NCI-H2029 treated with DMSO at 0.1 percent for 48 hours (cell line): ENCODE measurements at places on chromosomes 16 and 17.

DNA sequence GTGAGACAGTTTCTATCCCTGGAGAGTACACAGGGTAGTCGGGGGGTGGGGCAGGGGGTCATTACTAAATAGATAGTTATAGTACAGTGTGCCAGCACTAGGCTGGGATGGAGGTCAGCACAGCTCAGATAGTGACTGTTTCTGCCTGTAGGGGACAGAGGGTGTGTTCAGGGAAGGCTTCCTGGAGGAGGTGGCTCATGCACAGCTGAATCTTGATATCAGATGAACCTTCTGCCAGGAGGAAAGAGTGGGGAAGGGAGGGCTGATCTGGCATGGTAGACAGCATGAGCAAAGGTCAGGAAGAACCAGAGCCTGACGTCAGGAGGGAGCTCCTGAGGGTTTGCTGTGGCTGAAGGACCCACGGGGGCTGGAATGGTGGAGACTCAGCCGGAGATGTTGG is 56.6 kb downstream of the OR1D5 start:
- no peak for DNase-seq

- no peak for DNase-seq
Observed at GRCh38 chr16:24890746-24891145, 45.0 kb downstream of the SLC5A11 start.

DNA sequence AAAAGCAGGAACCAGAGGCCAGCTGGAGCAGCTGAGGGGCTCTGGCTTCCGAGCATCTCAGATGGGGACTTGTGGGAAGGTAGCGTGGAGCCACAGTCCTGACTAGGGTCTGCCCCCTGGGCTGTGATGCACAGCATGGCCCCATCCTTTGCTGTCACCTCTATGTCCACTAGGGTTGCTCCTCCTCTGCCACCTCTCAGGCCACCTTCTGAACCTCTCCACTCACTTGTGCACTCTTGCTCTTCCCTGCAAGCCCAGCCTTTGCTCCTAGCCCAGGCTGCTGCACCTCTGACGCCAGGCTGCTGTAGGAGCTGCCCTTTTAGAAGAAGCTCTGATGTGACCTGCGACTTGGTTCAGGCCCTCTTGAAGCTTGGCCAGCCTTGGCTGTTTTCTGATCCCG is 24.3 kb upstream of the SMPD3 start:
- DNase-seq = no peak

- no peak for DNase-seq
Observed at GRCh38 chr16:73028263-73028662, 19.7 kb downstream of the ZFHX3 start.

DNA sequence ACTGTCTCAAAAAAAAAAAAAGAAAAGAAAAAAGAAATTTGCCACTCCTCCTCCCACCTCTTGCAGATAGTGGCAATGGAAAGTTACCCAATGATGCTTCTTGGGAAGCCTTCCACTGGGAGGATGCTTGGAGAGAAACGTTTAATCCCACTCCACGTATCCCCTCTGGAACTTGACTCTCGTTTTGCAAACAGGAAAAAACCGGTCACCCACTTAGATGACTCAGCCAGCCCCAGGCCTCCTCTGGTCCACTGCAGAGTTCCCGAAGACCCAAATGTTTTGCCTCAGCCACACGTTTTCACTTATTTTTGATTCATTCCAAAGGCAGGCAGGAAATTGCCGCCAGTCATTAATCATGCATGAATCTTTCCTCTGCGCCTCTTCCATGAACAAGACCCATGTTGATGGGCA is 9.3 kb upstream of the TNFRSF17 start:
- DNase-seq = no peak

DNA sequence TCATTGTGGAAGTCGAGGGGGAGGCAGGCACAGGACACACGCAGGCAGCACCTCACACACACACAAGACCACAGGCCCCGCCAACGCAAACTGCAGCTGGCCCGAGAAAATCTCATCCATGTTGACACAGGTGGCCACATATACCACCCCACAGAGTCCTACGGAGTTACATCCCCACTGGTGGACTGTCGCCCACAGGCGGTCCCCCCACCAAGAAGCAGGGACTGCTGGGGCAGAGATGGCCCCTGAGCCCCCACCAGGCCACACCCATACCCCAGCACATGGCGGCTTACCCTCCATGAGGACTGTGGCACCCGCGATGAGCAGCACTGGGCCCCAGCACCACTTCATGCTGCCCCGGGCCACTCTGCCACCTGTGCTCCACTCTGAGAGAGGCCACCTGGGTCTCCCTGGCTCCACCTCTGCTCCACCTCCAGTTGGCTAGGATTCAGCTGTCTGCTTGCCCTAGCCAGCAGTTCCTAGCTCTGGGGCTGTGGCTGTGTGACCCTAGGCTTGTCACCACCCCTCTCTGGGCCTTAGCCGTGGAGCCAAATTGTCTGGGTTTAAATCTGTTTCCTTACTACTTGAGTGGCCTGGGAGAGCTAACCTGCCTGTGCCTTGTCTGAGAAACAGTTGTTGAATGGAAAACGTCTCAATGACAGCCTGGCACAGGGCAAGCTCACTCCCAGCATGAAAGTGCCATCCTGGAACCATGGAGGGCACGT is at the start of gene PRSS53:
PRSS53 (minus strand) TSS at position 485 of the 725 bp plus-strand sequence; CDS start at position 351, 134 bp downstream.
- DNase-seq = no peak

- no peak for DNase-seq
Observed at GRCh38 chr17:36463916-36464764, 22.3 kb upstream of the ZNHIT3 start.

DNA sequence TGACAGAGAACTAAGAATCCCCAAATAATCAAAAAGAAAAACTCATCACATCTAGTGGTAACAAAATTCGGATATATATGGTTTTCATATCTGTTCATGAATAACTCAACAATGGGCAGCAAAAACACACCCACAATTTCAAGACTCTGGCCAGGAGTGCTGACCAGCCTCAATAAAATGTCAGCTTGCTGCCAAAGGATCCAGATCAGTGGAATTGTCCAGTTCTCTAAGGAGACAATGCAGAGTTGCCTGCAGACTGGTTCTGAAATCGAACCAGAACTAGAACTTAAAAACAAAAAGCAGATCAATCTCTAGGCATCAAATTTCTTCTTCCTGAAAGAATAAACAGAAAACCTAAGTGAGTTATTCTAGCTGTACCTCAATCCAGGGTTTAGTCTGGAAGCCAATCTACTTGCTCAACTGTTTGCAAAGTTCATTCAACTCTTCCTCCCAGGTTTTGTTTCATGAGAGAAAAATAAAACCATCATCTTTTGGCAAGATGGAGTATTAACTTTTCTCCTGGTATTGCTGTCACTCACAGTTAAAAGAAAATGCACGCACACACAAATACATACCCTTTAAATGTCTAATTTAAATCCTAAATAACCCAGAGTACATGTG is 61.0 kb downstream of the CFDP1 start:
- DNase-seq = no peak

DNA sequence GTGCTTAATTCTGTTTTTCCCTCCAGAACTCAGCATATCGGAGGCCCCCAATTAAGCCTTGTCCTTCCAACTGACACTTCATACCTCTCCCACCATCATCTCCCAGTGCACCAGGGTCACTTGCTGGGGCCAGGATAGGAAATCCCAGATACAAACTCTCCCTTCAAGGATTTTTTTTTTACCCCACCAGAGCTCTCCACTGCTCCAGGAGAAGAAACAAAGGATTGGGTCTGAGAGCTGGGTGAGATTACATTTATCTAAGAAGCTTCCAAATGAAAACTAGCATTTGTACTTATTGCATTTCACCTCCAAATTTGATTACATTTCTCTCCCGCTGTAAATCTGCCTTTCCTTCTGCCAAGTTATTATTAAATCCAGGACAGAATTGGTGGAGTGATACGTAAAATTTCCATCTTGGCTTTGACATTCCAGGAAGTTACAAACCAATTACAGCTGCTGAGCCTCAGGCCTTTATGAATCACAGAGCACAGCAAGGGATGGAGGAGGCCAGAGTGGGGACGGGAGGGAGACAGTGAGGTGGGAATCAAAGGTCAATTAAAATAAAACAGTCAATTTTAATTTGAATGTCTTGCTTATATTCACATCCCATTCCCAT is 123.5 kb downstream of the USP31 start:
- no peak for DNase-seq

DNA sequence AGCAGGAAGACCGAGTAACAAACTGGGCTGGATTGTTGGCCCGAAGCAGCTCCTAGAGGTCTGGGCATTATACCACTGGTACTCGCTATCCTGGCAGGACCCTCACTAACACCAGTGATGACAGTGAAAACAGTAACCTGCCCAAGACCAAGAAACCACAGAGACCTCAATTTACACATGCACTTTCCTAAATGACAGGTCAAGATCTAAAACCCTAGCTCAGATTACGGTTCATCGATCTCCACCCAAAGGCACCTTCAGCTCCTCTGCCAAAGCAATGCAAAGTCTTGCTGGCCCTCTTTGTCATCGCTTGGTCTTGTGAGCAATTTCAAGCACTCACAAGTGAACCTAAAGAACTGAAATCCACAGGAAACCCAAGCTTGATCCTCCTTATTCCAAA is 1.5 kb downstream of the PIP4K2B start:
- no peak for DNase-seq
